ENCODE measurements at places on chromosomes 7 and 10.

DNA sequence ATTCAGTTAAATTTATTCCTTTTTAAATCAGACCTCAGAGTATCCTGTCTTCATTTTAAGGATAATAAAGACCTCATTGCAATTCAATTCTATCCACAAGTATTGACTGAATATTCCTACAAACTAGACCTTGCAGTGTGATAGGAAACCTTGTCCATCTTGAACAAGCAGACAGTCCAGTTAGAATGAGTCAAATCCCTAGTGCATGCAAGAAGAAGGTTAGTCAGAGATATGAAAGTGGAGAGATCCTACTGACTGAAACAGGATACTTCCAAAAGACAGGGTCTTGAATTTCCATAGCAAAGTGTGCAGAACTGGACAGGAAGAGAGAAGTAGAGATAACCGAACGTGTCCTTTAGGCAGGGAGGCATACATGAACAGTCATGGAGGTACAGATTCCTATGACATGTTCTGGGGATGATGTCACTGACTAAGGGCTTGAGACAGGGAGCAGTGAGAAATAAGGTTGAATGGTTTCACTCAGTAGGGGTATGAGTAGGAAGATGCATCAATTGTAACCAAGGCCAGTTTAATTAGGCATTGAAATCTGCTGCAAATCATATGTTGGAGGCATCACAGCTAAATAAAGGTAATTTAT is 45.2 kb downstream of the PPP1R3A start:
- no peak for DNase-seq

GRCh38 chr10:30028738-30029030 is 30.7 kb downstream of the JCAD start:
- no peak for DNase-seq

- no peak for DNase-seq
Observed at GRCh38 chr10:86681047-86681446, 12.7 kb downstream of the LDB3 start.

DNA sequence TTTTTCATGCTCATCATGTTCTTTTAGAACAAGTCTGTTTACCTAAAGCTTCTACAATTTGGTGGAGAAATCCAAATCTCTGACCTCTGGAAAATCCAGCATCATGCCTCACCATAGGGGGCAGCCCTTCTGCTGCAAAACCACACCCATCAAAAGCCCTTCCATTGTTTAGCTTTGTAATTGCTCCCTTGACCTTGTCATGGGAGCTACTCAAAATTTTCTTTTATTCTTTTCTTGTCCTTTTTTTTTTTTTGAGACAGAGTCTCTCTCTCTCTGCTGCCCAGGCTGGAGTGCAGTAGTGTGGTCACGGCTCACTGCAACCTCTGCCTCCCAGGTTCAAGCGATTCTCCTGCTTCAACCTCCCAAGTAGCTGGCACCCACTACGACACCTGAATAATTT is 234.4 kb downstream of the NEBL start:
- DNase-seq: no peak

Data from cortex of kidney (tissue), 1 donor.